NCI-H187 (cell line): ENCODE measurements at places on chromosomes 4 and X.

- DNase-seq, result no peak
Observed at GRCh38 chr4:101987623-101988243, 197.2 kb downstream of the BANK1 start.

GRCh38 chr4:73687421-73687820 lies 52.9 kb upstream of the CXCL8 start:
- DNase-seq, result no peak

DNA sequence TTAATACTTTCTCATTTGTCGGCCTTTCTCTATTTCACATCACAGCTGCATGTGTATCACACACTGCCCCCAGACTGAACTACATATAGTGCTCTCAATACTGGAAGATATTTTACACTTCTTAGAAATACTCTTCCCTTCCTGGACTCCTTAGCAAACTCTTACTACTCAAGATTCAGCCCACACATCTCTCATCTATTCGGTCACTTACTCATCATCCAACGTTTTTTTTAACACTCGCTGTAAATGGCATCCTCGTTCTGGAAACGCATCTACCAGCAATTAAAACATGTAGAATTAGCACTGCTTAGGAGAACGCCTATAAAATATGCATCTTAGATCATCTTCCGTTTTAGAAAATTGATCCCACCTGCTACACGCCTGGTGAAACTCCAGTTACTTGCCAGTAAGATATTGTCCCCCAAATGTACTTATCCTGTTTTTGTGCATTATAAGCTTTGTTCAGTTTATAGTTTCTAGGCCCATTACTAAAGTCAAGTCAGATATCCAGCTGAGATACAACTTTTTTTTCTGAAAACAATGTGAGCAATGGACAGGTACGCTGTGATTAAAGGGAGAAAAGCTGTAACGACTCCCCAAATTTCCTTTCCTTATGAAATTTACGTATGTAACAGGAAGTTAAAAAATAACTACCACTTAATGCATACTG lies 1.0 kb downstream of the LRP2BP start:
- DNase-seq, result no peak

DNA sequence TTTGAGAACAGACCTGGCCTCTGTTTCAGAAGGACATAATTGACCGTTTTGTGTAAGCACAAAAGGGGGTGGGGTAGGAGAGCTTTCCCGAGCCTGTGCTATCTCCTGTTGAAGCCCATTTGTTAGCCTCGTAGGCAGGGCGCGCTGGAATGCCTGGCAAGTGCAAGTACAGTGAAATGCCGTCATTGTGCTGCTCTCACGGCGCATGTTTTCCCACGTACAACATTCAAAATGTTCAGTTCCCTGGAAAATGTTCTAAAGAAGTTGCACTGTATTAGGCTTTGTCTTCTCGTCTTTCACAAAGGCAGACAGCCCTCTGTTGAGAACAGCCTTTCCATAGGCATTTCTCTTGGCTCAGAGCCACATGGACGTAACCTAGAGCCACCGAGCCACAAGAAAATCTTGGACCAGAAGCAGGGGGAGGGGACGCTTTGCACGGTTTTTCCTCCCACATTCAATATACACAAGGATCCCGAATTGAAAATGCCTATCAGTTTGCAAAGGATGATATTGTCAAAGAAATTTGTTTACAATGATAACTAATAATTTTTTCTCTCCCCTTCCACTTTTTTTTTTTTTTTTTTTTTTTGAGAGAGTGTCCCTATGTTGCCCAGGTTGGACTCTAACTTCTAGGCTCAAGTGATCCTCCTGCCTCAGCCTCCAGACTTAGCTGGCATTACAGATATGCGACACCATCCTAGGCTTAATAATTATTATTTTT lies 54.6 kb upstream of the RAPGEF2 start:
- DNase-seq, result no peak

DNA sequence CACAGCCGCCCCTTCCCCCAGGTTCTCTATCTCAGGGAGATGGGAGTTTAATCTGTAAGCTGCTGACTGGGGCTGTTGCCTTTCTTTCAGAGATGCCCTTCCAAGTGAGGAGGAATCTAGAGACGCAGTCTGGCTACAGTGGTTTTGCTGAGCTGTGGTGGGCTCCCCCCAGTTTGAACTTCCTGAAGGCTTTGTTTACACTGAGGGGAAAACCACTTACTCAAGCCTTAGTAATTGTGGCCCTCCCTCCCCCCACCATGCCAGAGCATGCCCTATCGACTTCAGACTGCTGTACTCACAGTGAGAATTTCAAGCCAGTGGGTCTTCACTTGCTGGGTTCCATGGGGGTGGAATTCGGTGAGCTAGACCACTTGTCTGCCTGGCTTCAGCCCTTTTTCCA lies 131.3 kb downstream of the FAAH2 start:
- DNase-seq, result no peak

GRCh38 chr4:52059372-52059771 lies 8.3 kb downstream of the SPATA18 start:
- no peak for DNase-seq

DNA sequence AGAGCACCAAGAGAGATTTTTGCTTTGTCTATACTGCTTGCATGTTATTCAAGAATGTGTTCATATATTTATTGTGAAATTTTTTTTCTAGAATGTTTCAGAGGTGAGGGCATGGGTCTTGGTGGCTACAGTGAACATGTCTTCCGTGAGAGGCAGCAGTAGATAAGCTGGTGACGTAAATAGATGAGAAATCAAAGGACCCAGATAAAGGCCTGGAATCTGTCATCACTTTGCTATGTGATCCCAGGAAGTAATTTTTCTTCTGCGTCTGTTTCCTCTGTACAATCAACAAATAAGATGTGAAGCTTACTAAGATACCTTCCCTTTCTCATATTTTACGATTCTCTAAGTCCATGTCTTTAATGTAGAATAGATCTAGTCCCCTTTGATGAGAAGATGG lies 129.1 kb downstream of the COL4A6 start:
- no peak for DNase-seq

- no peak for DNase-seq
Observed at GRCh38 chr4:171235521-171235920, 577.7 kb upstream of the GALNTL6 start.

DNA sequence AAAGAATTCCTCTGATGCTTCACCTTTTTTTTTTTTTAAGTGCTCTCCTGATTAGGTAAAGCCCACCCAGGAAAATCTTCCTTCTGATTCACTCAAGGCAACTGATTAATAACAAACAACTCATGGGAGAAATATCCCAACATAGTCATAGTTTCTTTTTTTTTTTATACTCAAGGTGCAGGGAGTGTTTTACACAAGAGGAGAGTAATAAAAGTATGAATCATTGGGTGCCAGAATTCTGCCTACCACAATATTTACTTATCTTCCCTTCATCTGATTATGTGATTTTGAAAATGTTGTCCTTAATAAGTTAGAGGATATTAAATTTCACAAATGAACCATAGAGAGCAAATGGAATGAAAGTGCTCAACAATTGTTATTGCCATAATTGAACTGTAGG lies 329.9 kb downstream of the TECRL start:
- no peak for DNase-seq

DNA sequence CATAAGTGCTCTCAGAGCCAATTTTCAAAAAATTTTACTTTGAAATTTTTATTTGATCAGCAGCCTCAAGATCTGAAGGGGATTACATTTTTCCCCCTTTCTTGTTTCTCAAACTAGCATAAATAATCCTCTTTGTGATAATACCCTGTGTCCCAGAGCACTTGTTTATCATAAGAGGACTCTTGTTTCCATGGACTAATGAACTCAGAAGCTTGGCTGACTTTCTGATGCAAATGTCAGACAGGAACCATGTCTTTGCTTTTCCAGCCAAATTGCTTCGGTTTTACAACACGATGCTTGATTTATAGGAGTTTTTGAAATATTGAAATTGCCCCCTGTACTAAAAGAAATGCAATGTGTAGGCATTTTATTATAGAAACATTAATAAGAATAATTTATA lies 859.3 kb upstream of the LCORL start:
- no peak for DNase-seq

- DNase-seq, result no peak
Observed at GRCh38 chr4:22202246-22202974, 253.8 kb upstream of the KCNIP4 start.

- no peak for DNase-seq
Observed at GRCh38 chr4:69816236-69816635, 43.7 kb downstream of the SULT1E1 start.

GRCh38 chr4:1939664-1940509 lies 68.7 kb downstream of the NSD2 start:
- DNase-seq, result no peak

- DNase-seq, result no peak
Observed at GRCh38 chrX:112808007-112808406, 32.6 kb downstream of the AMOT start.

- DNase-seq, result no peak
Observed at GRCh38 chr4:114163051-114163450, 183.6 kb upstream of the ARSJ start.

DNA sequence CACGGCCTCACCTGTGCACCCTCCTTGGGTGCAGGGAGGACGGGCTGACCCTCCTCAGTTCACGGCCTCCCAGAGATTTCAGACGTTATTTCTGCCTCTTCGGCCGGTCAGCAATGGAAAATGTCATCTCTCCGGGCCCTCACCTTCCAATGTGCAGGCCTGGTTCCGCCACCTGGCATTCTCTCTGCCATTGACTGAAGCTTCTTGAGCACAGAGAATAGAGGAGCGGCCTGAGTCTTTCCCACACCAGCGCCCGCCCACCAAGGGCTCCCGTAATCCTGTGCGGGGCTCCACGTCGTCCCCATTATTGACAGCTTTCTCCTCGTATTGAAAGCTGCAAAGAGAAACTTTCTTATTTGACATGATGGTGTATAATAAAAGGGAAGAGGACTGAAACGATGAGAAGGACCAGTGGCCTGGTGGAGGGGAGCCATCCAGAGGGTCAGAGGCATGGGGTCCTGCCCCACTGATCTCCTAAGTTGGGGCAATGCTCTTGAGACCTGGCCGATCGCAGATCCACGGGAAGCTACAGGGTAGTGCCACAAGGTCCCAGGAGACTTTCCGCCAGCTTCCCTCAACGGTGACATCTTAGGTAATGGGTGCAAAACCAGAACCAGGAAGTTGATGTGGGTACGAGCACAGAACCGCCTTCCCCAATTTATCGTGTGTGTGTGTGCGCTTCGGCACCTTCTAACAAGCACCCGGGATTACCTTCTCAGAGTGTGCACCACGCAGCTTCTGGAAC lies 20.6 kb downstream of the HTRA3 start:
- DNase-seq, result no peak

GRCh38 chr4:120664851-120665250 lies 257.7 kb downstream of the PRDM5 start:
- DNase-seq, result no peak

DNA sequence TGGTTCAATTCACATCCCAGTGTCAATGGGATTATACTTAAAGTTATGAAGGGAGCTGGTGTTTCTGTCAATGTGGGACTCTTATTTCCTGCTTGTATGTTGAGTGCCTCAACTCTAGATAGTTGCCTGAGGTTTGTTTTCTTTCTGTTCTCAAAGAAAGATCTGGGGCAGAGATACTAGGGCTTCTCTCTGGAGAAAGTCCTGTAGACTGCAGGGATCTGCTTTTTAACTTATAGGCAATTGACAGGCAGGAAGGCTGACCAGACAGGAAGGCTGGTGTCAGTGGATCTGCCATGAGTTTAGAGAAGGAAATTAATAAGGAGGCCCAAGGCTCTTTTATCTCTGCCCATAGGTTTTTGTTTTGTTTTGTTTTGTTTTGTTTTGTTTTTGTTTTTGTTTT lies 64.0 kb upstream of the PRKX start:
- DNase-seq, result no peak

GRCh38 chrX:112512509-112512908 lies 167.2 kb downstream of the LHFPL1 start:
- no peak for DNase-seq

DNA sequence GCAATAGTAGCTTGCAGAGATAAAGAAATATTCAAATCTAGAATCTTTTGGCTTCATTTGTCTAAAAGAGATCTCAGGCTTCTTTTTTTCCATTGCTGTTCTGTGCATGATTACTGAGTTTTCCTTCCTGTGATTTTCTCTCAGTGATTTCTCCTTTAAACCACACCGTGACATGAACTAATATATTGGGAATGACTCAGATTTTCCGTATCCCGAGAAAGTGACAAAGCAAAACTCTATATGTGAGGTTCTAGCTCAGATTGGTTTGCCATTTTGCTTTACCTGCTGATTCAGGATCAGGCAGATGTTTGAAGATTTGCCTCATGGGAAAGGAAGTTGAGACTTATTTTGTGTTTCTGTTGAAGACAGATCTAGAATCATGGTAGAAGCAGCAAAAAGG lies 59.4 kb downstream of the MTHFD2L start:
- DNase-seq, result no peak

DNA sequence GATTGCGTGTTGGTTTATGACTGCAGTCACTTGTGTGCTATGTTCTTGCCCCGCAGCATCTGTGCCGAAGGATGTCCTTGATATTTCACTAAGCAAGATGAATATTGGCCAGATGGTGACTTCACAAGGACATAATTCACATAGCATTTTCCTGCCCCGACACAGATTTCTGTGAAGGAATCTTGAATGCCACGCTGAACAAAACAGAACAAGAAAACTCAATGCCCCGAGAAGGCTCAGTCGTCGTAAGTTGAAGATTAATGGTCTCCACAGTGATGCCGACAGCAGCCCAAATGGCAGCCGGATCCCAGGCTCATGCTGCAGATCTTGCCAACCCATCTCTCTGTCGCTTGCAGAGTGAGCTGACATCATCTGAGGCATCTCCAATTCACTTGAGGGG lies 145.9 kb downstream of the CPEB2 start:
- no peak for DNase-seq

- DNase-seq, result no peak
Observed at GRCh38 chrX:77342004-77342403, 105.2 kb upstream of the FGF16 start.

DNA sequence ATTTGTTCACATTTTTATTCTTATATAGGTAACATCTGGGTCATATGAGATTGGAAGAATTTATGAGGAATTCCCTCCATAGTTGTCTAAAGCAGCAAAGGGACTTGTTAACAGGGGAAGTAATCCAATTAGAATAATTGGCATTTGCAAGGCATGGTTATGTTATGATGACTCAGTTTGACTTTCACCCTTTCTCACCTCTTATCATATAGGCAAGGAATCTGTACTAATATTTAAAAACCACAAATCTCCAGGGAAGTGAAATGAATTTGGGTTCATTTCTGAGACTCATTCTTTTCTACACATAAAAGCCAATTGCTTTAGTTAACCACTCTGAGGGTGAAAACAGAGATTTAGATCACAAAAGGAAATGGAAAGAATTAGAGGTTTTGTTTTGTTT lies 281.5 kb upstream of the DKK2 start:
- no peak for DNase-seq

DNA sequence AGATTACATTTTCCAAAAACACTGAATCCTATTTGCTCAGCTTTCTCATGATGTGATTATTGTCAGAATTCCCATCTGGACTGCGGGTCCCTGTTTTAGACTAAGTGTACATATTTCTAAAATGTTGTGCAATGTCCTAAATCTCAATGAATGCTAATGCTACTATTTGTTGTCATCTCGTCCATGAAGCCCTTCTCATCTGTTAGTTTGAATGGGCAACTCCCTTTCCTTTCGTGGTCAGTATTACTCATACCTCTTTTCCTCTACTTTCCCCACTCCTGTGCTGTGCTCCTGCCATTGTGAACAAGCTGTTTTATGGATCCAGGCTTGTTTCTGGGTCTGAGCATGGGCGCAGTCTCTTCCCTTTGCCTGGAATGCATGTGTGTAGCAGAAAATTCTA lies 91.0 kb downstream of the MID1 start:
- DNase-seq, result no peak

- no peak for DNase-seq
Observed at GRCh38 chrX:80423744-80424143, 3.5 kb downstream of the TENT5D start.

- no peak for DNase-seq
Observed at GRCh38 chr4:85370400-85371032, 104.4 kb upstream of the ARHGAP24 start.

GRCh38 chrX:109840585-109840984 lies 107.5 kb upstream of the ACSL4 start:
- no peak for DNase-seq
